ENCODE measurements at places on chromosomes 12 and 14.

GRCh38 chr12:132064631-132065030 lies 79.5 kb downstream of the DDX51 start:
- DNase-seq = no peak

- no peak for DNase-seq
Observed at GRCh38 chr12:10456856-10457255, 3.7 kb upstream of the KLRC1 start.

DNA sequence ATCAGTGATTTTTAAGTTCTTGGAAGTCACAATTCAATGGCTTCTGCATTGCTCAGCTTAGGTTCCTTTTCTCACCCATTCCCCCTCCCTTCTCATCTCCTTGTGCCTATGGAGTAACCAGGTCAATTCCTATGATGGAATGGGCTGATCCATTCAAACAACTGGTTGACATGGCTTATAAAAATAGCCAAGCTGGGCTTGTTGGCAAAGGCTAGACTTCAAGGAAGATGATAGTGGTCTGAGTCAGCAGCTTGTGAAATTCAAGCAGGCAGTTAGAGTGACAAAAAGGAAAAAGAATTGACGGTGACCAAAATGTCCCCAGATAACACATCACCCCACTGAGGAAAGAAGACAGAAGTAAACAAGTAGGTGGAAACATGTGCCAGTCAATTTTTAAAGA lies 119.9 kb upstream of the PCED1B start:
- DNase-seq = no peak

DNA sequence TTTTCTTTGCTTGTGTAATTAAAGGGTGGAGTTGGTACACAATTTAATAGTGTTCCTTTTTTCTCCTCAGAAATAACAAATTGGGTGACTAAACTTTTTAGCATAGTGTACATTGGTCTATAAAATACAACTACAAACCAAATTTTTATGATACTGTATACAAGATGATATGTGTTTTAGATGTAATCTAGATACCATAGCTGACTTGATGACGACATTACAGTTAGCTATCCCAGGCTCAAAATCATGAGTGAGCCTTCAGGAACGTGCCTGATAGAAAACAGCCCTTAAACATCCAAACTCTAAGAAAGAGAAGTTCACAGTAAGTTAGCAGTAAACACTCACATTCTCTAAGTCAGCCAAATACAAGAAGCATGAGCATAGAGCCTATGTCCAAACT lies 99.0 kb upstream of the SSTR1 start:
- DNase-seq = no peak

DNA sequence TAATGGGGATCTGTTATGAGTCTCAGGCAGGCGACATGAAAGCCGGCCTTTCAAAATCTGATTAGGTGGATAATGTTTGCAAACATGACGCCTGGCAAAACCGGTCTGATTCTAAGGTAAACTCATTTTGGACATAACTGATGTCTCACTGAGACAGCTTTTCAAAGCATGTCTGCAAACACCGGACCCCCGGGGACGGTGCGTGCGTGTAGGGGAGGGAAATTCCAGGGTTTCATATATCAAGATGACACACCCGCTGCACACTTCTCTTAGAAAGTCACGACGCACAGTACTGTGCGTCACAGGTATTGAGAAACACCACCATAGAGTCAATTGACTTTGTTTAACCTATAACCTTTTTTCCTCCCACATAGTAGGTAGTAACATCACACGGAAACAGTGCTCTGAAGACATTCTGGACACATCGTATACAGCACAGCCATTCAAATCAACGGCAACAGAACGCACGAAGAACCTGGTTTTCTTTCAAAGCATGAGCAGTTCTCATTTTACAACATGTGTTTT lies 43.9 kb upstream of the TESC start:
- DNase-seq = no peak

GRCh38 chr14:89493877-89494634 lies 77.0 kb upstream of the FOXN3 start:
- no peak for DNase-seq

DNA sequence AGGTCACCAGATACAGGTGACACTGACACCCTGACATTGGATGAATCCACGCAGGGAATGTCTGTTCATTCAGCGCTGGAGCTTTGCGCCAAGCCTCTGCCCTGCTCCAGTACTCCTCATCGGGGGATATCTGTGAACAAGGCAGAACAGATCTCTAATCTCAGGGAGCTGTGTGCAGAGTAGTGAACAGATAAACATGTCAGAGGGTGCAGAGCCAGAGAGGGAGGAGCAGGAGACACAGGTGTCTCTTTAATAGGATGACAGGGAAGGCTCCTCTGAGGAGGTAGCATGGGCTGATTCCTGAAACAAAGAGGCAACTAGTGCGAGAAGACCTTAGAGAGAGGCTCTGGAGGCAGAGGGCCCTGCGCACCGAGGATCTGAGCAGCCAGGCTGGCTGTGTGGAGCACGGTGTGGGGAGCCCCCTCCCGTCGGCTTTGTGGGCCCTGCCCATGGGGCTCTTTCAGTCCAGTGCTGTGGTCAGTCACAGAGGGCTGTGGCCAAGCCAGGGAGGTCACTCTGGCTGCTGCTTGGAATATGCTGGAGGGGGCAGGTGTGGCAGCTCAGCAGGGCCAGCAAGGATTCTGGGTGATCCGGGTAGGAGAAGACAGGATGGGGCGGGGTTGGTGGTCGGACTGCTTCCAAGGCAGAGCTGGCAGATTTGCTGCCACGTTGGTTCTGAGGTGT lies 55.6 kb downstream of the TECPR2 start:
- DNase-seq = no peak

DNA sequence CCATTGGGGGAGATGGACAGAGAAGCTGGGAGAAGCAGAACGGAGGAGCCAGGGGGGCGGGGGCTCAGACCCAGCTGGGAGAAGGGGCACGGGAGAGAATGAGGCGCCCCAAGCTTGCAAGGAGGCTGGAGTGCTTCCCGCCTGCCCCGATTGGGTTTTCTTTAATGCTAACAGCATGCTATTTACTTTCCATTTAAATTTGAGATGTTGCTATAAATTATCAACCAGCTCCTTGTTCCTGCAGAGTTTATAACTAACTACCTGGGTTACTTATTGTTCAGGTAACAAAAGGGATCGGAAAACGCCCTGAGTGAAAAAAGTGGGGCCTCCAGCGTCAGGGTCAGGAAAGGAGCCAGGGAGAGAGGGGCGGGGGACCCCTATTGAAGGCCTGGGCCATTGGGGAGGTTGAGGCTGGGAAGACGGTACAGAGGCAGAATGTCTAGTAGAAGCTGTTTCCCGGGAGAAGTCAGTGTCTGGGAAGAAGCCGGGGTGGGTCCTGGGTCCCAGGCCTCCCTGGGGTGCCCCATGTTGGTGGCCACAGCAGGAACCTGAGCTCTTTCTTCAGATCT lies 2.5 kb downstream of the HNF1A start:
- DNase-seq = no peak

- DNase-seq = peak; percentile 19
Observed at GRCh38 chr12:131536337-131536736, 174.6 kb upstream of the SFSWAP start.

Data from stimulated activated naive CD8-positive, alpha-beta T cell treated with anti-CD3 and anti-CD28 coated beads, Interleukin-15, amount 100 ng/mL, for 72 hours (primary cell).